NCI-H146 (cell line): ENCODE measurements at places on chromosomes 7 and 10.
A peak's percentile ranks its signal among the peaks of the same experiment; 100 is the strongest.

GRCh38 chr10:78171633-78172400, 138.2 kb downstream of the RPS24 start:
- no peak for DNase-seq

DNA sequence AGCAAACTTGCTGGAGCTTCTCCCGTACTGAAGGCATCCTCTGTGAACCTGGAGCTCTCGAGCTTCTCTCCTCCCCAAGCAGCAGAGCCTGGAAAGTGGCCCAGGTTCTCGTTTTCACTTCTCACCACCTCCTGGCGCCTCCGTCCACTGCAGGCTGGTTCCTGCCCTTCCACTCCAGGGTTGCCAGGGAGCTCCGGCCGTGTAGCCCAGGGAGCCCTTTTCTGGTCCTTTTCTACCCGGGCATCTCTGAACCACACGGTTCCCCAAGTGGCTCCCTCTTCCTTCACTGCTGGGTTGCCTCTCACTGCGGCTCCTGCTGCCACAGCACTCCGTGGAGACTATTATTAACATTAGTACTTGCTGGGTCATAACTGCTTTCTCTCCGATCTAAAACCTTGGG, 208.6 kb upstream of the PPP2R2D start:
- DNase-seq, result no peak

- no peak for DNase-seq
These were observed 29.2 kb downstream of the PRR15 start for GRCh38 chr7:29592866-29593265.

- DNase-seq, result no peak
These were observed 25.9 kb upstream of the SMARCD3 start for GRCh38 chr7:151274396-151274795.

DNA sequence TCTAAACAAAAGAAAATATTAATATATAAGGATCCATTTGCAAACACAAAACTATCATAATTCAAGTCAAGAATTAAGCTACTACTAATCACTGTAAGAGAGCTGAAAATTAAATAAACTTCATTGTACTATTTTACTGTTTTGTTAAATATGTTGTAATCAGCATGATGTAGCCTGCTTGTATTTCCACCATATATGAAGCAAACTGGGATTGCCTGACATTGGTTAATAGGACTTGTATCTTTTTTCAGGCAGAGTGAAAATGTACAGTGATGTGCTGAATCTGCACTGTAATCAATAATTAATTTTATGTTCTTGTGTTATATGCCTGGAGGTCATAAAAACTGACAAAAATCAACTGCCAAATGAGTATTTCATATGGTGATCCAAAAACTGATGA, 25.4 kb downstream of the TRDMT1 start:
- no peak for DNase-seq

DNA sequence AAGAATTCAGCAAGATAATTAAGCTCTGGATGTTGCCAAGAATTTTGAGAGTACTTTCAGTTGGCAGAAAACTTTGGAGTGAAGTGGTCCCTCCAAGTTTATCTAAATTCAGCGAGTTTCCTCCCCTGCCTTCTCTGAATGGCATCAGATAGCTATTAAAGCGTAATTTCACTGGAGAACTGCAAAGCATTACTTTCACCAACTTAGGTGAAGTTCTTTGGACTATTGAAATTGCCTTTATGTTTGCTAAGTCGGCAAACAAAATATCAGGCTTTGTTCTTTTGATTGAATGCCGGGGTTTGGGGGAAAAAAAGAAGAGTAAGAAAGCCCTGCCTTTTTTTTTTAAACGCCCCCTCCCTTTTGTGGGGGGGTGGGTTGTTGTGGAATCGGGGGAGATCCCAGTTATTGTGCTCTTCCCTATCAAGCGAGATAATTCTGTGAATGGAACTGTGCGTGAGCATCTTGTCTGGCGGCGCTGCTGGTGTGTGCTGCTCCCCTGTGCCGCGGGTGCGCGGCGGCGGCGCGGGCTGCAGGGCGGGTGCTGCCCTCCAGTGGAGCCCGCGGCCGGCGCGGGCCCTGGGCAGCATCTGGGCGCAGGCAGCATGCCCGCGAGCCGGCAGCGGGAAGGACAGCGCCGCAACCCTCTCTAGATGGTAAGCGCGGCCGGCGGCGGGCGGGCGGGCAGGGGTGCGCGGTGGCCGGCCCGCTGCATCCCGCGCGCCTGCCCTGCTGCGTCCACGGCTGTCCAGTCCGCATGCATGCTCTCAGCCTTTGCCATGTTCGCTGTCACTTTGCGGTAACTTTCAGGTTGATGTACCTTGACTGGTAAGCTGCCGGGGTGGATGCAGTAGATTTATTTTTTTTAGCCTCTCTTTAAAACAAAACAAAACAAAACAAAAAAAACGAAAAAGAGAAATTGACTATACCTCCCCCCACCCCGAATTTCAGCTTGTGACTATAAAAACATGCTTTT, 176.5 kb downstream of the TCF7L2 start:
- DNase-seq, result peak; percentile 70

DNA sequence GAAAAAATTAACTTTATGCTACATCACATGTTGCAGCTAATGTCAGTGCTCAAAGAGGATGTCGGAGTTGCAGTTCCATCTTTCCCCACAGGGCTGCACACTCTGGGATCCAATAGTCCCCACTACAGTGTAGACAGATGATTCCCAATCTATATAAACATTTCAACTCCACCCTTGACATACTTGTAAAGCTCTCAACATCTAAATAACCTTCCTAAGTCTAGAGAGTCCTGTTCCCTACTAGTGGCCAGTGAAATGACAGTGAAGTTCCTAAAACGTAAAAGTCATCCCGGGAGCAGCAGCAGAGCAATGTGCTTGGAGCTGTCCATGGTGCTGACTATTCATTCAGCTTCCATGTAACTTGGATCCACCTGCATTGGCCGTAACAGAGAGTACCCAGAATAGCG, 145.1 kb downstream of the GRM8 start:
- DNase-seq, result no peak

GRCh38 chr10:6012121-6012905, 35.0 kb upstream of the IL15RA start:
- no peak for DNase-seq

- DNase-seq, result no peak
These were observed 461 bp upstream of the WIPF3 start for GRCh38 chr7:29805886-29806207.

DNA sequence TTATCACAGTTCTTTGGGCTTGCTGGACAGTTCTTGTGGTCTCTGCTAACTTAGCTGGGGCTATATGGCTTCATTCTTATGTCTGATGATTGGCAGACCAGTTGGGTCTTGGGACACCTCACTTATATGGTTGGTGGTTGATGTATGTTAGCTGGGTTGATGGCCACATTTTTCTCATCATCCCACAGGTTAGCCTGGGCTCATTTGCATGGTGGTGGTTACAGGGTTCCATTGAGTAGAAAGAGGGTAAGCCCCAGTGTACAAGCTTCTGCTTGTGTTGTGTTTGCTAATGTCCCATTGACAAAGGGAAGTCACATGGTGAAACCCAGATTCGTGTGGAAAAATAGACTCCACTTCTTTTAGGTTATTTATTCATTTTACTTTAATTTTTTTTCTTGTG, 40.6 kb downstream of the TMEM60 start:
- no peak for DNase-seq

GRCh38 chr7:30306976-30307375, 22.6 kb downstream of the ZNRF2 start:
- no peak for DNase-seq
